Urinary bladder (tissue), 4 donors: ENCODE measurements at places on chromosomes 3 and 15.

GRCh38 chr3:195715583-195716266 lies 5.1 kb upstream of the MUC20 start:
- DNase-seq, result no peak

GRCh38 chr3:123713211-123713610 lies 128.4 kb upstream of the HACD2 start:
- DNase-seq, result no peak

DNA sequence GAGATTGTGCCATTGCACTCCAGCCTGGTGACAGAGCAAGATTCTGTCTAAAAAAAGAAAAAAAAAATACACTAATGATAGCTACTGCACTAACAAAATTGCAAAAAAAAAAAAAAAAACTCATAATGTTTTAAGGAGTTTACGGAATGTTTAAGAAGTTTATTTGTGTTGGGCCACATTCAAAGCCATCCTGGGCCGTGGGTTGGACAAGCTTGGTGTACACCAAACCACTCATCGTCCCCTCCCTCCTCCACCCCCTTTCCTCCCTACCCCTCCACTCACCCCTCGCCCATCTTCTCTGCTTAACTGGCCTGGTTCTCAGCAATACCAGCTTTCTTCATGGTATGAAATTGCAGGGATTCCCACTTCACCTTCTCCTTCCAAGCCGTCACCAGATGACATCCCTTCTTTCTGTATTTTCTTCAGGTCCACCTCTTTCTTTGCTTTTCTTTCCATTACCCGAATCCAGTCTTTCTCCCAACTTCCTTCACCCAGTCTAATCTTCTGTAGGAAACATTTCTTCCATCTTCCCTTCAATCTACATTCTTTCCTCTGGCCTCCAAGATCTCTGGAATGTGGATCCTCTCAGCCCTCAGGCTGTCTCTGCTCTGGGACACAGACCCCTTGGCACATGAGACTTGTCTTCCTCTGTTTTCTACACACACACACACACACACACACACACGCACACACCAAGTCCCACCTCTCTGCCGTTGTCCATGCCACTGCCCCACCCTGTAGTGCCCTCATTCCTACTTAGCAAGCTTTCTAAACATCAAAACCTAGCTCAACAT lies 3.5 kb upstream of the MESP1 start:
- DNase-seq, result no peak

GRCh38 chr15:34699968-34700640 lies 54.7 kb downstream of the GJD2 start:
- DNase-seq, result no peak

DNA sequence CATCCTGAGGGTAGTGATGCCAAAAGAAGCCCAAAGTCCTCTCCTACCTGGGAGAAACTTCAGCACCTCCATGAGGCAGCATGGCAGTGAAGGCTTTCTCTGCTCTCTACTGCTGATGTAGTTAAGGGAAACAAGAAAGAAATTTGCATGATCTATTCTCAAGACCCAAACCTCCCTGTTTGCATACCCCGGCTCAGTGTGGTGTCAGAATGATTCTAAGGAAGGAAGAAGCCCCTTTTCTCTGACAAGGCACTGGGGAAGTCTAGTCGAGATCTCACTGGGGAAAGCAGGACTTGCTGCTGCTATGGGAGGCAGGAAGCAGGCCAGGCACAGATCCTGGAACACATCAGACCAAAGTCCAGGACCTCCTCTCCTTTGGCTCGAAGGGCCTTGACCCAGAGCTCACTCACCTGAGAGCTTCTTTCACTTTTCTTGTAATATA lies 89.4 kb upstream of the ICE2 start:
- no peak for DNase-seq

- DNase-seq, result no peak
Measured at GRCh38 chr3:17006132-17006852, 121.5 kb downstream of the PLCL2 start.

- DNase-seq, result no peak
Measured at GRCh38 chr15:25901811-25902605, 38.9 kb upstream of the ATP10A start.
